ENCODE measurements at places on chromosomes 7 and 10.

- no peak for DNase-seq
Observed at GRCh38 chr7:45459476-45459875, 114.7 kb upstream of the ADCY1 start.

DNA sequence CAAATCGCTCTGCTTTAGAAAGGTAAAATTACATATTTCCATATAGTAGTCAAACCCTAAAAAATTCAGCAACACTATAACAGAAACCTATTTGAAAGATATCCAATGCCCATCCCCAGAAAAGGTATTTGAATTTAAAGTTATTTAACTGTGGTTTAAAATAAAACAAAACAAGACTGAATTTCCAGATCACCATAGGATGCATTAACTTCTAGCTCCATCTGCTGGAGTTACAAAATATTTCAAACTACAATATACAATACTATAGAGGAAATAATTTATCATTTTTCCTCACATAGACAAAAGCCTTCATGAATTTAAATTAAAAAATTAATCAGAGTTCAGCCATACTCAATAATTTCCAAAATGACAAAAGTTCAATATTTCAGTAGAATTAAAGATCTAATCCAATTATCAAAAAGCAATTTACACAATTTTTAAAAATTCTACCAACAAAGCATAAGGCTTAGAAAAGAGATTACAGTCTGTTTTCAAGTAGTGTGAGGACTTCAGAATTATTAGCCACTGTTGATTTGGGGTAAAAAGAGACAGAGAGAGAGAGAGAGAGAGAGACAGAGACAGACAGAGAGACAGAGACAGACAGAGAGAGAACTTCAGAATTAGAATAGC, 75.9 kb downstream of the LMBR1 start:
- no peak for DNase-seq

DNA sequence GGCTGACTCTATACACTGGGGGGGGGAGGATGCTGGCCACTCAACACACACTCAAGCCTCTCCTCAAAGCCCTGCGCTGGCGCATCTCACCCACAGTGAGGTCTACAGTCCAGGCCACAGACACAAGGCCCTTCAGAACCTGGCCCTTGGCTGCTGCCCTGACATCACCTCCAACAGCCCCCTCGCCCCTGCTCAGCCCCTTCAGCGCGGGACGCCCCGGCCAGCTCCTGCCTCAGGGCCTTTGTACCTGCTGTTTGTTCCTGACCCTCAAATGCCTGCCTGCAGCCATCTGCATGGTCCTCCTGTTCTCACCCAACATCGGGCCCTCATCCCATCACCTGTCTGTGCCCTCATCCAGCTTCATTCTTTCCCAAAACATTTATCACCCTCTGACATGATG, 572.6 kb downstream of the DNAJB6 start:
- no peak for DNase-seq

- no peak for DNase-seq
Observed at GRCh38 chr10:84473136-84473535, 144.7 kb downstream of the CCSER2 start.

DNA sequence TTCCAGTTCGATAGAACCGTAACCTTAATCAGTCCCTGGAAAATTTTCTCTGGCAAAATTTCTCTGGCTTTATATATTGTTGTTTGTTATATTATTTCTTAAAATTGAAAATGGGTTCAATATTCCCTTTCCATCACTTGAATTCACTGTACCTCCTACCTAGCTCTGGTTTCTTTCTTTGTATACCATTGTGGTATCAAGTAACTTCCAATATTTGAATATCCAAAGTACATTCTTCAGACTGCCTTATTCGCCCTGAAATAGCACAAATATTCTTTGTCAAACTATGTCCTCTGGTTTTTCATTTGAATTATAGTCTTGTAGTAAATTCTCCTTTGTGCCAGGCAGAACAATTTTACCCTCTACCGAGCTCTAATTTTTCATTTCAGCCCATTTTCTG, 541.6 kb downstream of the REEP3 start:
- DNase-seq, result no peak

- no peak for DNase-seq
Observed at GRCh38 chr7:152663931-152664330, 12.0 kb downstream of the XRCC2 start.

Data from activated CD4-positive, alpha-beta T cell treated with anti-CD3 and anti-CD28 coated beads for 24 hours (primary cell).